ENCODE measurements at places on chromosomes 2 and 18.
A peak's percentile ranks its signal among the peaks of the same experiment; 100 is the strongest.

- DNase-seq = no peak
Measured at GRCh38 chr18:39564716-39565115, 1999.1 kb upstream of the CELF4 start.

- no peak for DNase-seq
Measured at GRCh38 chr2:10810202-10811161, 2.1 kb downstream of the PDIA6 start.

- no peak for DNase-seq
Measured at GRCh38 chr2:62304429-62305417, 108.8 kb downstream of the B3GNT2 start.

GRCh38 chr2:3480352-3481010 is 38.9 kb downstream of the ADI1 start:
- no peak for DNase-seq

DNA sequence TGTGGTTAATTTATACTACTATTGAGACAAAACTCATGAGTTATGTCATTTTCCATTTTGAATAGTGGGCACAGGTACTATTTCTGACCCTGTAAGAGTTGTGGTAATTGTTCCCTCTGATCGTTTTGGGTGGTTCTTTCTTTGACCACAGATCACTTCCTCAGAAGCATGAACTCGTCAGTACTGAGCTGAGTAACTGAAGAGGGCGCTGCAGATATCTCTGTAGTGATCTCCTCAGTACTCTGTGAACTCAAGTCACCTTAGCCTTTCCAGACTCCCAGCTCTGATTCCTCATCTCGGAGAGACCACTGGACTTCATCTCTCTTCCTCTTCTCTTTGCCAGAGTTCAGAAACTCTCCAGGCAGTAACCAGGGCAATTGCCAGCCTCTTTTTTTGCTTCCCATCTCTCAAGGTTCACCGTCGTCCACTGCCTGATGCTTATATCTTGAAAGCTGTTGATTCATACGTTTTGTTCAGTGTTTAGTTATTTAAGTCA is 9.4 kb upstream of the IL1RL1 start:
- no peak for DNase-seq

DNA sequence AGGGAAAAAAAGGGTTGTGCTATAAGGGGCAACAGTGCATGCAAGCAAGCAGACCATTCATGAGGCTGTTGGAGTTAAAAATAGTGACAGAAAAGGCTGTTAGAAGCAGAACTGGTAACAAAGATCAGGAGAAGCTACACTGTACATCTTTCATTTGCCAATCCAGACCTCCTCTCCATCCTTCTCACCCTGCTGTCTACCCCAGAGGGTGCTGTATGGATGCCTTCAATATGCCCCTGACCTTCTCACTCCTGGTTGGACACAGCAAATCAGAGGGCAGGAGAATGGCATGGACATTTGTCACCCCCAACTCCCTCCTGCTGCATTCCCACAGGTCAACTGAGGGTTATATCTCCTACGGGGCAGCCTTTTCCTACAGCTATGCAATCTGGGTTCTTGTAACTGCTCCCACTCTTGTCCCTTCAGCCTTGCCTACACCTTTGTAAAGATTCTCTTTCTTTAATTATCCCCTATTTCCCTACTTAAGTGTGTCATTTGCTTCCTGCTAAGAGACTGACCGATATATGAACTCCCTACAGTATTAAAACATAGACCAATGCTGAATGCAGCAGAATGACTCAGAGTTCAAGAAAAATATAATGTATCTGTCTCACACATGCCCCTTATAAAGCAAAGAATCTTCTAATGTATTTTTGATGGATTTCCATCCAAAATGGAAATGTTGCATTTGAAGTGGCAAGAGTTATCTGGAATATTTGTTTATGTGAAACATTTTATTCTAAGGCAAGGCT is 169.2 kb upstream of the NCKAP5 start:
- DNase-seq = no peak

- DNase-seq = no peak
Measured at GRCh38 chr2:230160112-230160660, 59.6 kb downstream of the SP110 start.

DNA sequence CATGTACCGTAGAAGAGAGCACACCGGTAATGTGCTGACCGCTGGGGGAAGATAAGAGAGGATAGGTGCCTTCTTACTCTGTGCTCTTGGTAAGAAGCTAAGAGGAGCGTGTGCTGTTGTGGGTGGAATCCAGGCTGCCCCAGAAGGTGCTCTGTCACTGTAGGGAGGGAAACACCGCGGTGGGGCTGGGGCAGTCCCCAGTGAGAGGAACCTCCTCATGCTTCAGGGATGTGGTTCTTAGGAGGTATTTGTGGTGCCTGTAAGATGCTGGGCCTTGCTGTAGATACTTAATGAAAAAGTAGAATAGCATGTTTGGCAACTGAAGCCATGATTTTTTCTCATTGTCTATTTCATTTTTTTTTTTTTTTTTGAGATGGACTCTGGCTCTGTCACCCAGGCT is 1.1 kb downstream of the COLEC11 start:
- no peak for DNase-seq

DNA sequence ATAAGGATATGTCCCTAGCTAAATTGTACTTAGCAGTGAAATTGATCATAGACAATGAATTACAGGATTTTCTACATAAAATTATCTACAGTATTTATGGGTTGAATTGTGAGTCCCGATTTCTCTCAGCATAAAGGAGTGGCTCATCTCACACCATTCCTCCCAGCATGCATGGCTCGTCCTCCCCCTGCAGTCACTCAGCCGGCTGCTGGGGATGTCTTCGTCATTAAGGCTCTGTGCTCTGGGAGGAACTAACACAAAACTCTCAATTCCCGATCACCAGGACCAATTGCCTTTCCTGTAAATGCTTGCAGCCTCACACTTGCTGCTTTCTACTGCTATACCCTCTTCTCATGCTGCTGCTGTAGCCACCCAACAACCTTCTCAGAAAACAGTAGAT is 75.9 kb downstream of the TXNL1 start:
- DNase-seq = no peak

DNA sequence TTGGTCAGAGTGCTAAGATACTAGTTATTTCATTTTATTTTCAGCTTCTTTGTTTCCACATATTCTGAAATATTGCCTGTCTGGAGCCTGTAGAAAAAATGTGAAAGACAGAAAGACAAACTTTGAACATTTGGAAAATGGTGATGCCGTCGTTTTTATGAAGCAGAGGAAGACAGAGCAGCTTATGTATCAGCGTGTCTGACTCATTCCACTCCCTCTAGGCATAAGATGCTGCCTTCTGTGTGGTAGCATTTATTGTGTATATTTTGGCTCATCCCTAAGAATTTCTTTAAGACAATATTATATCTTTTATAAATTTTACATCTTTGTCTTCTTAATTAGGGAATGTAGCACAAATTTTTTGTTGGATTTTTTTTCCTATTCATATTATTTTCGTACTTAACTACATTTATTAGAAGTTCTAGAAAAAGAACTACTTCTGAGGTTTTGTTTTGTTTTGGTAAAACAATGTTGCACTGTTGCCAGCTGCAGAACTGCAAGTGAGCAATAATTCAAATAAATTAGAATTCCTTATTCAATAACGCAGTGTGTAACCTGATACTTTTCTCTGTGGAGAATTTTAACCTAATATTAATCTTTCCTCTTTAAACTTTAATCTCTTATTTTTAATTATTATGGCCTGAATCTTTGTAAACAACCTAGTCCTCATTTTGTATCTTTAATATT is 300.4 kb downstream of the ZNF407 start:
- DNase-seq = no peak

DNA sequence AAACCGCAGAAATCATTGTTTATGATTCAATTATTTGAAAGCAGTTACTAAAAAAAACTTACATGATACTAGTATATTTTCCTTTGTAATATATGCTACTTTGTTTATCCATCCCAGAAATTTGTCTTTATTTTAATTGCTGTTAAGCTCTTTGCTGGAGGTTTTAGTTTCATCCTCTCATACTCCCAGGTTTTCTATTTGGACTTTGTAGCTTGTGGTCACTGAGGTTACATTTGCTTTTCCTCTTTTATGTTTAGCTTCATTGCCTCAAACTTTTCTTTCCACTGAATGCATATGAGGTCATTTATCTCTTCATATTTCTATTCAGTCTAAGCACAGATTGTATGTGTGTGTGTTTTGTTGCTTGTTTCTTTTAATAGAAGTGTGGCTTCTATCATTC is 89.9 kb downstream of the ERBB4 start:
- DNase-seq = no peak

DNA sequence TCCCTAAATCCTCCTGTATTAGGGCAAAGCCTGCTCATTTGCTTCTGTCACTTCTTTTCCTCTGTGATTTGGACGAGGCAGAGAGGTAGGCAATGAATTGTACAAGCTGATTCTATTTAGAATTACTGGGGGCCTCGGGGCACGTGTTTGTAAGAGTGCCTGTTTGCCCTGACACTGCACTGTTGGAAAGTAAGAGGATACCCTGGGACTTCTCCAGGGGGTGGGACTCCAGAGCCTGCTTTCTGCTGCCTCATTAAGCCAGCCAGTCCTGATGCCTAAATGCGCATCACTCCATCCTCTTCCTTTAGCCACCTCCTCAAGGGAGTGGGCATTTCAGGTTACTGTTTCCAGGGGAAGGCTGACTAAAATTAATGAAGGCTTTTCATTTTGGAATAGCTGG is 134.3 kb downstream of the TDRD15 start:
- no peak for DNase-seq

- DNase-seq = no peak
Measured at GRCh38 chr2:51218047-51218446, 186.1 kb upstream of the NRXN1 start.

DNA sequence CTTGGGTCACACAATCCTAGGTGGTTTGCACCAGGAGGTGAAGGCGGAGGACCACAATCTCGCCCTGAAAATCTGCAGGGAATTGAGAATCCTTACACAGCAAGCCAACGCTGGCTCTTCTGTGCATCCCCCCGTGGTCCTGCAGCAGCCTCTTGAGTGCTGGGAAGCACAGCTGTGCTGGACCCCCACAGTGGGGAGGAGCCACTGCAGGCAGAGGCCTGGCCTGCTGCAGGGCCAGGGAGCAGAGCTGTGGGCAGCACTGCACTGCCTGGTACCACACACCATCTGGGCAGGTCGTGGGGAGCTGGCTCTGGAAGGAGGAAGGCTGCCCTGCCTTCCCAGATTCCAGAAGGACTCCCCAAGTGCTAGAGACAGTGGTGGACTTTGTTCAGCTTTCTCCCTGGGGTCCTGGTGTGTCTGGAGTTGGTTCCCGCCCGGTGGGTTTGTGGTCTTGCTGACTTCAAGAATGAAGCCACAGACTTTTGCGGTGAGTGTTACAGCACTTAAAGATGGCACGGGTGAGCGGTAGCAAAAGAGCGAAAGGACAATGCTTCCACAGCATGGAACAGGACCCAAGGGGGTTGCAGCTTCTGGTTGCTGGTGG is 106.3 kb downstream of the FAM168B start:
- no peak for DNase-seq

GRCh38 chr2:74373221-74373676 is 6.9 kb downstream of the DCTN1 start:
- no peak for DNase-seq

- no peak for DNase-seq
Measured at GRCh38 chr2:167869200-167869599, 378.2 kb downstream of the STK39 start.

DNA sequence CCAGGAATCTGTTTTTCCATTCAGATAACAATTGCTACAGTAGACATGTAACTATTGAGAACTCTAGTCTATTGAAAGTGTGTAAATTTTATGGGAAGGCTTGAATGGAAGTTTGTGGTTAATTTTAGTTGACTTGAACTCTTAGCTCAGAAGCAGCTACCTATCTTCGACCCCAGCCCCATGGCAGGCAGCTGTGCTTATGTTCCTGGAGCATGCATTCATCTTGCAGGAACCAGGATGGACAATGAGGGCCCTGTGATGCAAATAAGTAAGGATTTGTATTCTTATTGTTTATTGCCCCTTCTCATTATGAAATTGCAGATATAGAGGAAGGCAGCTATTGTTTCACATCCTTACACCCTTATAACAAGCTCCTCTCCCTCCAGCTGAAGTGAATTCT is 1252.2 kb downstream of the DPP10 start:
- DNase-seq = no peak

DNA sequence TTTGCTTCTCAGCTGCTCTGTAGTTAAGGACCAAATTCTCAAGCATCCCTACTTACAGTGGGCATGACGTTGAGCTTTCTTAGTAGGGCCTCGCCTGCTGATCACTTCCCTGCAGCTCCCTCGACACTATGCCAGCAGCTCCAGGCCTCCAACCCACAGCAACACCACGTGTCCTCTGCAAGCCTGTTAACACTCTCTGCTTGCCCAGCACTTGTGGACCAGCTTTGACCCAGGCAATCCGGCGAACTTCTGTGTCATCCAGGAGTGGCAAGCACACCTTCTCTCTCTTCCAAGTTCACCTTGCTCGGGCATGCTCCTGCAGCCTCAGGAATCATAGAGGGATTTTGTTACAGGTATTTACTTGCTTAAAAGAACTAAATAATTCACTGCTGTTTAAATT is 138.6 kb upstream of the FHL2 start:
- DNase-seq = peak; percentile 50

DNA sequence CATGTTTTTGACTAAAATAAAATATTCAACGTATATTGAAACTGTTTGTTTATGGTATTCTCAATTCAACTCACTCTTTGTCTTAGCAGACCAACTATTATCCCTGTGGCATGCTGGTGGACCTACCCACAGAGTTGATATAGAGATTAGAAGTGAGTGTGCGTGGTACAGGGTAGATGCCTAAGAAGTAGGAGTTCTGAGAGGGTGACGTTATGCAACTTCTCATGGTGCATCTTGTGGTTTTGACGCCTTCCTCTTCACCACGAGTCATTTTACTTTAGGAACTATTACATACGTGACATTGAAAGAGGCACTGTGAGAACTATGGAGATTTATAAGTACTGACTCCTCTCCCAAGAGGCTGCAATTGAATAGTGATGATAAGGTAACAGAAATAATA is 26.6 kb upstream of the NAPG start:
- DNase-seq = peak; percentile 10

DNA sequence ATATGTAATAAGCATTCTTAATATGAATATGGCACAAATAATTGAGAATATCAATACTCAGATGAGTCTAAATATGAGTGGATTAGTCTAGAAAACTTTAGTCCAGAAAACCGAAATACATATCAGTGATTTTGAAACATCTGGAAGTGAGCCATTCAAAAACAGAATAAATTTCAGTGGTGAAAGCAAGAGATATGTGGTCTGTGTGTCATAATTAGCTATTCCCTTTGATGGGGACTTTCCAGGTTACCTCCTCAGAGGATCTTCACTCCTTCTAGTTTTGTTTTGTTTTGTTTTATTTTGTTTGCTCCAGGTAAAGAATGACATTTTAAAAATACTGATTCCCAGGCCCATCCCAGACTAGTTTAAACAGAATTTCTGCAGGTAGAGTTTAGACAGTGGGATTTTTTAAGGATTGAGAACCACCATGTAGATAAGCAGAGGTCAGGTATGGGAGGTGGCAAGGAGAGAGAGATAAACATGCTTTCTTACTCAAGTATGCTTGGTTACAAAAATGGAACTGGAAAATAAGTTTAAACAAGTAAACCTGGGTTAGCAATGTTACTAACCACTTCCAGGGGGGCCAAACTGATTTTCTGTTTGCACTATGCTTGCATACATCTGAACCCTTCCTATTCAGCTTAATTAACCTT is 70.7 kb downstream of the NABP1 start:
- DNase-seq = no peak

- DNase-seq = no peak
Measured at GRCh38 chr2:127479866-127480743, 46.2 kb downstream of the IWS1 start.
